Esophagus squamous epithelium (tissue), 5 donors: ENCODE measurements at places on chromosomes 2 and 18. TPM values are rescaled to one million over a fixed set of nuclear protein-coding genes. Genes with fewer than 3 reads are reported as not detected.

DNA sequence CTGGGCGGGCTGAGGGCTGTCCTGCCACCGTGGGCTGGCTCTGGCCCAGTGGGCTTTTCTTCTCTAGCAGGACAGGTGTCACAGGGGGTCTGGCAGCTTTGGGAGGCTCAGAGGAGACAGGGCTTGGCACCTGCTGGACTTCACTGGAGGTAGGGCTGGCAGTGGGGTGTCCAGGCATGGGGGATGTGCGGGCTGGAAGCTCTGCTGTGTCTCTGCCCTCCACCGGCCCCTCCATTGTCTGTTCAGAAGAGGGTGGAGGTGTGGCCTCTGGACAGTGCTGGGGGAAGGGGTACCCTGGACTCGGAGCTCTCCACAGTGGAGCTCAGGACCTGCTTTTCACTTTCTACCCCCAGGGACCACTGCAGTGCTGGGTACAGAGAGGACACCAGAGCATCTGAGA lies 9.2 kb downstream of the PTPRN start:
- no peak for DNase-seq

The ST8SIA5 gene
- not detected for total RNA-seq

- DNase-seq = no peak
These were observed 226.6 kb downstream of the ALK start for GRCh38 chr2:29694741-29695140.

DNA sequence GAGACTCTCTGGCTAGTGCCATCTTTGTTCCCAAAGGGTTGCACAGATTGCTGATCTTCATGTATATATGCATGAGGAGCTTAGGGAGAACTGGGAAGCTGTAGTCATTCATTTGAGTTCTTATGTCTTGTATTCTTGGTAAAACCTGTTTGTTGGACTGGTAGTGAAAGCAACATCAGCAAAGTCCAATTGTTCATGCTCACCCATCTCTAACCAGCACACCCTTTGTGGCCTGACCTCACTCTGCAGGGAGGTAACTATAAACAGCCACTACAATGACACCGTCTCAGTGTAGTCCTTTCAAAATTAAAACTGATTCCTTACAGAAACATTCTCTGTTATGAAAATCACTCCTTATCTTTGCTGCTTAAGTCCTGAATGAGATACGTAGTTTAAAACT lies 13.9 kb upstream of the LMAN1 start:
- DNase-seq = no peak

DNA sequence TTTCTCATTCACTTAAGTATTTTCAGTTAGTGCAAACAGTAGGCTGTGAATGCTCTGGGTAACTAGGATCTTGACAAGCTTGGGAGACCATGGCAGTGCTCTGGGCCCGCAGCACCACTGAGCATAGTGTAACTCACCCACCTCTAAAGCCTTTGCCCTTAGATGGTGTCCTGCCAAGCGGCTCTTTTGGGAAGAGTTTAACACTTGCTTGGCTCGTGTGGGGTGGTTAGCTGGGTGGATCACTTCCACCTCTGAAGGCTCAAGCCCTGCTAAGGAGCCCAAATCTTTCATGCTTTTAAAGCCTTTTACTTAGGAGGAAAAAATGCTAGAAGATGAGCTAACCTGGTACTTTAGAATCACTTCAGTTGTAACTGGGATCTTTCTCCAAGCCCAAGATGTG lies 33.9 kb downstream of the PTPN18 start:
- no peak for DNase-seq

- no peak for DNase-seq
These were observed 309.1 kb upstream of the COL3A1 start for GRCh38 chr2:188664951-188665595.

The REG1B gene
- not detected for total RNA-seq

GRCh38 chr2:199196686-199197085 lies 261.1 kb downstream of the SATB2 start:
- no peak for DNase-seq
